HuH-7.5 (cell line): ENCODE measurements at places on chromosomes 3 and 15.

GRCh38 chr3:176430244-176431037 is 766.8 kb downstream of the TBL1XR1 start:
- DNase-seq: no peak

- DNase-seq: no peak
Measured at GRCh38 chr15:98397419-98397818, 250.9 kb upstream of the IGF1R start.

- no peak for DNase-seq
Measured at GRCh38 chr3:179421500-179421899, 29.8 kb downstream of the GNB4 start.

DNA sequence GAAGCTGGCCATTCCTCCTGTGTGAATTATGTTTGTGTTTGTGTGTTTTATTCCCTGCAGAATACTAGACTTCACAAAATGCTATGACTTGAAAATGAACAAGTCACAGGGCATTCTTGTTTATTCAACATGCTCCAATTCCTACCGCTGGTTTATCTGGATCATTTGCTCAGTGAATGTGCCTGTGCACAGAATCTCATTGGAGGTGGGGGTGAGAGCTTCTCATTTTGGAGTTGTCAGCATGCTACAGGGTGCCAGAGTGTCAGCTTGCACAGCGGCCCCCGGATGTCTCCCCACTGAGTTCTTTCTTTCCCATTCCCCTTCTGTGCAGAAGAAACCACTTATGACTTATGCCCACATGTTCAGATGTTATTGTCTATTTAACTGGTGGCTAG is 428.7 kb downstream of the ROBO2 start:
- no peak for DNase-seq

DNA sequence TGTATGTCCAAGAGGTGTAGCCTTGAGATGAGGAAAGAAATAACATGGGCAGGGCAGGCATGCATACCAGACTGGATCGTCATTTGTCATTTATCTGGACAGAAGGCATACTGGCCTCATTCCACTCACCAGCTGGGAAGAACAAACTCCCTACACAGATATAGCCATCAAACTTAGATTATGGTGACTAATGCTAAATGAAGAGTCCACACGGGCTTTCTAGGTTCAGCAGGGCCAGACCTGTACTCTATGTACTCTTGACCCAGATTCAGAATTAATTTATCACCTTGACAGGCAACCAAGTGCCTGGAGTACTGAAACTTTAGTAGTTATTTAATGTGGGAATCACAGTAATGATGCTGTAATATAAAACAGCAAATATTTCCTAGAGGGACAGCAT is 164.3 kb upstream of the IL12A start:
- DNase-seq: peak; percentile 20

DNA sequence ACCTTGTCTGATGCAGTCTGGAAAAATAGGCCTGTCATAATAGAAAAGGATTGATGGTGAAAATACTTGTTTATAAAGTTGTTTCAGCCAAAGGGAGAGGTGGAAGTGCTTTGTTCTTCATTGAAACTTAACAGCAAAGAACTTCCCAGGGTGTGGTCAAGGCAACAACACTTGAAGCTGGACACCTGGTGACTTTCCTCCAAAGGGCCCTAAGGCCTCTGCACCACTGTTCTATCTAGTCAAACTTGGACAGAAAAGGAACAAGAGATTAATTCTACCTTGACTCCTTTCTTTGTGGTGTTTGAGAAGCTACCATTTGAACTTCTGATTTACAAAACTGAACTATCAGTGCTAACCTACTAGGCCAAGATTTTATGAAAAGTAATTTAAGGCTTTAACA is 102.0 kb downstream of the CMSS1 start:
- DNase-seq: no peak

GRCh38 chr3:112514527-112515128 is 15.4 kb upstream of the BTLA start:
- DNase-seq: no peak

- DNase-seq: no peak
Measured at GRCh38 chr15:56028430-56028829, 35.0 kb upstream of the NEDD4 start.

- DNase-seq: no peak
Measured at GRCh38 chr3:120355486-120355885, 6.3 kb upstream of the LRRC58 start.

GRCh38 chr3:159273608-159274007 is 471.8 kb downstream of the MFSD1 start:
- DNase-seq: peak; percentile 7

DNA sequence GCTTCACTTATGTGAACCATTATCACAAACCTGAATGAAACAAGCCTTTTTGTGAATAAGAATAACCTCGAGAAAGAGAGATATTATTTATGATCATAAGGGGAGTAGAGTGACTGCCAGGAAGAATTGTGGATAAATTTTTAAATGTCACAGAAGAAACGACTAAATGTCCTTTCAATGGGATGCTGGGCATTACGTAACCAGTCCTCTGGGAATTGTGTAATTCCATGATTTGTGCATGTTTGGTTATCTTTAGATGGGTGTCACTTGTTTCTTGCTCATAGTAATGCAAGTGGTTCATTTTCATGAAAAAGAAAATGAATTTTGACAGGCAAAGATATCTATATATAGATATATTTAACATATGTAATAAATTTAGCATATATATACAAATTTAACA is 379.5 kb upstream of the AGTR1 start:
- no peak for DNase-seq

GRCh38 chr15:78101423-78102105 is 9.2 kb downstream of the SH2D7 start:
- no peak for DNase-seq

- DNase-seq: no peak
Measured at GRCh38 chr3:141941093-141941492, 64.7 kb downstream of the ATP1B3 start.

DNA sequence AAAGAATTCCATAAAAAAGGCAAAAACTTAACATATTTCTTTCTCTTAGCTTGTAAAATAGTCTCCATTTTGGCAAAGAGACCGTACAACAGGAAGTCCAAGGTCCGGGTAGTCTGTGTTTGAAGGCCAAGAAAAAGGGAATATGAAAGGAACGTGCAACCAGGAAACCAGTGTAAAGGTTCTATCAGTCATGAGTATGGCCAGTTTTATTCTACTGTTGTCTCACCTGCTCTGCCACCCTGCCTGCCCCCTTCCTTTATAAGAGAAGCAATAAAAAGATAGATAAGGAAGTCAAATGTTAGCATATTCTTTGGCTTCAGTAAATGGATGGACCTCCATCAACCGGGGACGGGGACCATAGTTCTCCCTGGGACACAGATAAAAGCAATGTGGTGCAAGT is 370.6 kb upstream of the ROBO2 start:
- no peak for DNase-seq

GRCh38 chr15:60814062-60814461 is 335.1 kb upstream of the ICE2 start:
- DNase-seq: no peak

- DNase-seq: no peak
Measured at GRCh38 chr3:55608301-55608937, 121.3 kb upstream of the WNT5A start.

DNA sequence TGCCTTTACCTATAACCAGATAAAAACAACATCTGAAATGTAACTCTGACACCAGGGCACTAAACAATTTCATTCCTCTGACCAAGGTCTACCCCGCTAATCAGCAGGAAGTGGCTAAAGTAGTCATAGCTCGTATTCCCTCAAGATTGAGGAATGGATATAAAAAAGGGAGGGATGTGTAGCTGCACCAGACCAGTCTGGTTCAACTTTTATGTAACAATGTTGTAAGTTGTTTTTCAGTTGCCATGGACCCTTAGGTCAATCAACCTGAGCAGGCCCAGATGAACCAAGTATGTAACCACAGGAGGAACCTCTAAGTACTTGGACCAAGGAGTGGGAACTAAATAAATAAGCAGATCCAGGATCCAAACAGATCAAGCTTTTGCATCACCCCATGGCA is 28.4 kb upstream of the IFT57 start:
- DNase-seq: no peak

- no peak for DNase-seq
Measured at GRCh38 chr3:43773273-43774094, 82.7 kb downstream of the ABHD5 start.

DNA sequence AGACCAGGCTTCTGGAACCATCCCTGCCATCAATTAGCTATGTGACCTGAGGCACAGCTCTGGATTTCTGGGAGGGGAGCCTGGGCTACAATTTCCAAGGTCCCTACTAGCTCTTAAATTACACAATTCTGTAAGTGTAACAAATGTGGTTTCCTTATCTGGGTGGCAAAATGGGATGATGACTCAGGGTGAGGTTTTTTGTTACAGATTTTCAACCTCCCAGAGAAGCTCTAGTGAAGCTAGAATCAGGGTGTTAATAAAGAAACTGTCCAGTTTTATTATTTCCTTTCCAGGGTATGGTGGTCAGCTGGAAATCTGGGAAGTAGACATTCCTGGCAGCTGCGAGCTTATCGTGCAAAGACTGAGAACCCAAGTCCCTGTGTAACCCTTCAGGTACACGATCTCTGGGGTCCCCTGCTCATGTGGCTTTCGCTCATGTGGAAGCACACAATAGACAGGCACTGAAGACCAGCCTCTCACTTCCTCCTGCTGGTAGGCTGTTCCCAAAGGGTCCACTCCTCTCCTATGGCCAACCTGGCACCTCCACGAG is 7.3 kb downstream of the RAB27A start:
- DNase-seq: no peak

DNA sequence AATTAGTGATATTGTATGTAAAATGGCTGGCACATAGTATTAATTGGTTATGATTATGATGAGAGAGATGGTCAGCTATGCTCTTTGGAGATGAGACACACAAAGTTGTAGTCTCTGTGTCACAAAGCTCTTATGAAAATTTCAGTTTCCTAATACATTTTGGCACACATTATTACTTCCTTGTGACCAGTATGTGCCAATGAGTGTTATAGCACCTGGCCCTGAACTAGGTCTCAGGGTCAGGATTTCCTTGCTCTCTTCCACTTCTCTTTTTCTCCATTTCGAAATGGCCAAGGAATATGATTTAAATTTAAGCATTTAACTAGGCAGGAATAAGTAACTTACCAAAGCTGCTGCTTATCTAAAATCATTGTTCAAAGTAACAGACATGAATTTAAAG is 28.0 kb downstream of the TIPARP start:
- no peak for DNase-seq

- DNase-seq: peak; percentile 12
Measured at GRCh38 chr15:96869790-96870189, 539.3 kb downstream of the NR2F2 start.

GRCh38 chr3:100992231-100993012 is 799 bp downstream of the ABI3BP start:
- no peak for DNase-seq

DNA sequence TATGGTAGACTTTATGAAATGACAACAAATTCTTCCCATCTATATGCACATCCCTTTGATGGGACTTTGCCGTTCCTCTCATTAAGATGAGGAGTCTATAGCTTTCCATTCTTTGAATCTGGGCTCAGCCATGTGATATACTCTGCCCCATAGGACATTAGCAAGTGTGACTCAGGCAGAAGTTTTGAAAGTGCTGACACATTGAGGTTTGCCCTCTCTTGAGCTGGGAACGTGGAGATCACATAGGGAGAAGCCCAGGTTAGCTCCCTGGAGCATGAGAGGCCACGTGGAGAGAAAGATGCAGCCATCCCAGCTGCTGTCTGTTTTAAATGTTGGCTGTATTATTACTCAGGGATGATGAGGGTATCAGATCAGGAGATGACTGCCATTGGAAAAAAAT is 67.7 kb upstream of the OXTR start:
- no peak for DNase-seq

DNA sequence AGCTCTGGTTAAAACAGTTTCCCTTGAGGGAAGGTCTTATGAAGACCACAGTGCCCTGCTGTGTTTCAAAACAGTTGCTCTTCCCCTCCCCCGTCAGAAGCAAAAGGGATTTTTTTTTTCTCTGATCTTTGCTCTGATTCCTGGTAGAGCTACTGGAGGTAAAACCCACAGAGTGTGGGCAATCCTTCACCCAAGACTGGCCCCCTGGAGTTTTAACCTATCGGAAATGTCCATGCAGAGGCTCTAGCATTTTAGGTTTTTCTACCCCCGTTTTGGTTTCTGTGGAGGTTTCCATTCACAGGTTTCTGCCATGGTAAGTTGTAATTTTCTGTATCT is 27.7 kb downstream of the GRM2 start:
- DNase-seq: no peak

GRCh38 chr3:123694366-123695087 is 109.7 kb upstream of the HACD2 start:
- DNase-seq: no peak

DNA sequence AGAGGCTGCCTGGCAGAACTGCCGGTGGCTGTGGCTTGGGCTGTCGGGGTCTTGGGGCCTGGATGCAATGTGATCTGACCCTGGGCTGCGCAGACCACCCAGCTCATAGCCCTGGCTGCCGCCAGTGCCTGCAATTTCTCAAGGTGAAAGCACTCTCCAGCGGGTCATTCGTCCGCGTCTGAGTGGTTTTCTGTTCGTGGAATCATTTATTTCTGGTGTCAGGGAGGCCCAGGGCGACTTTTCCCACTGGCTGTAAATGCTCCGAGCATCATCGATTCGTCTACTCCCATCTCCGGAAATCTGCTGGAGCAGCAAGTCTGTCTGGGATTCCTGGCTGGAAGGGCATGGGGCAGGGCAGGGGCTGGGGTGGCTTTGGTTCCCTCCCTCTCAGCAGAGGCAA is 40.6 kb upstream of the ADPGK start:
- no peak for DNase-seq
